M059J (cell line): ENCODE measurements at places on chromosomes 7 and 10. TPM values are rescaled to one million over a fixed set of nuclear protein-coding genes. Genes with fewer than 3 reads are reported as not detected.

The CFAP43 gene
- 0.89 and 2.1 TPM in 2 replicates for total RNA-seq

The ATOH7 gene
- 0.07 TPM in 1 of 2 replicates, not detected in the other for total RNA-seq

DNA sequence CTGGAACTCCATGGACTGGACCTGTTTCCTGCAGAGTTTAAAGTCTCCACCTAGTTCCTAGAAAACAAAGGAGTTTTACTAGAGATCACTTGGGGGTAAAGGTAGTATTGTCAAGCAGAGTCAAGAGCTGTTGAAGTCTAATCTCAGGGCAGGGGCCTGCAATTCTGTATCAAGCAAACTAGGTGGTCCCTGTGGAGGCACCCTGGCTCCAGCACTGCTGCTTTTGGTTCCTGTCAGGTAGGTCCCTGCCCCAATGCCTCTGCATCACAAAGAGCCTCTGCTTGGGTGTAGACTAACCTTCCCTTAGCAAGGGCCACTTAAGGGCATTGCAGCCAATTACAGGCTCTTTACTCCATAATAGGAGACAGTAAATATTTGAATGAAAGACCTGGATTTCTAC is 22.5 kb downstream of the ZSCAN25 start:
- no peak for DNase-seq

The SCIN gene
- total RNA-seq: 0.27 and 0.67 TPM in 2 replicates

The GDF10 gene
- not detected in 2 replicates for total RNA-seq

The NEUROG3 gene
- total RNA-seq: not detected in 2 replicates

DNA sequence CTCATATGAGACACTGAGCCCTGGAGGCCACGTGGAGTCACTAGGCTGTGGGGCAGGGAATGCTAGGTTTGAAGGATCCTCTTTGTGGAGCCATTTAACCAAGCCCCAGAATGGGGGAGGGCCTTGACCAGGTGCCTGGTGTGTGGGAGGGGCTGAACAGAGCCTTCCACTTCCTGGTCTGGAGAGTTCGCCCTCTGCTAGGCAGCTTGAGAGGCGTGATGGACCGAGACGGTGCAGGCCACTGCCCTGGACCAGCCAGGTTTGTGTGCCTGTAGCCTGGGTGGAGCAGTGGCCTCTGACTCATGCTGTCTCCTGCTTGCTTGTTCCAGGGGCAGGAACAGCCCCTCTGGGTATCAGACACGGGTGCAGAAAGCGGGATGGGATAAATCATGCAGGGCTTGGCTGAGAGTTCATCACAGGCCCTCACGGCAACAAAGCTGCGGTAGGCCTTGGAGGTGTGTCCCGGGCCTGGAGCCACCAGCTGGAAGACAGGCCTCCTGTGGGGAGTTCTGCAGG is 27.4 kb downstream of the ADAMTS14 start:
- peak; percentile 62 for DNase-seq

- peak; percentile 63 for DNase-seq
Measured at GRCh38 chr10:127889605-127890195, 3.0 kb downstream of the CLRN3 start.

DNA sequence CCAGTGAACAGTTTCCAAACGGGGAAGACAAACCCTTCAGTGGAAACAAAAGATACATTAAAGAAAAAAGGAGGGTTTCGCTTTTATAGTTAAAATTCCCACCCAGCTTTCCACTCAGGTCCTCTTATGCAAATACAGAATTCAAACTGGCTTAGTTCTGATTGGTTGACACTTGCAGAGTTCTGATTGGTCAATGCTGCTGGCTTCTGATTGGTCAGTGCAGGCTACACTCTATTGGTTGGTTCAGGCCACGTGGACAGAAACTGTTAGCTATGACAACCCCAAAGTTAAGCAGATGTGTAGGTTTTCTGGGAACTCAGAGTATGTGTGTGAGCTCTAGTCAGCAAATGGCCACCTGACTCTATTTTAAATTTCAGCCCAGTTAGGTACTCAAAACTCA is 80.0 kb downstream of the FBXL13 start:
- DNase-seq: no peak

DNA sequence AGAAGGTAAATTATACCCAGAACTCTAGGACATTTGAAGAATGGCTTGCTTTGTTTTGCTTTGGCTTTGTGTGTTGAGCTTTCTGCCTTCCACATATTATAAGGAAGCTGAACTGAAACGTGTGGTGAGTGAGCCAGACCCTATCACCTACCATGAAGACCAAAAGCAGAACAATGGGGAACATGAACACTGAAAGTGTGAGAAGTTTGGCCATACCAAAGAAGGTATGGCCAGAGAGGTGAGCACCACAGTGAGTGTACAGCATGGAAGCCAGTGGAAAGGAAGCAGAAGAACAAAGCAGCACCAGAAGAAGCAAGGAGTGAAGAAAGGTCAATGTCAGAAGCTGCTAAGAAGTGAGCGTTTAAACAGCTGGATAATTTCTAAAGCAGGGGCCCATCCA is 59.7 kb upstream of the CCDC71L start:
- DNase-seq: no peak

The RBP3 gene
- not detected in 2 replicates for total RNA-seq

The MALSU1 gene
- total RNA-seq: 93.4 and 148 TPM in 2 replicates

DNA sequence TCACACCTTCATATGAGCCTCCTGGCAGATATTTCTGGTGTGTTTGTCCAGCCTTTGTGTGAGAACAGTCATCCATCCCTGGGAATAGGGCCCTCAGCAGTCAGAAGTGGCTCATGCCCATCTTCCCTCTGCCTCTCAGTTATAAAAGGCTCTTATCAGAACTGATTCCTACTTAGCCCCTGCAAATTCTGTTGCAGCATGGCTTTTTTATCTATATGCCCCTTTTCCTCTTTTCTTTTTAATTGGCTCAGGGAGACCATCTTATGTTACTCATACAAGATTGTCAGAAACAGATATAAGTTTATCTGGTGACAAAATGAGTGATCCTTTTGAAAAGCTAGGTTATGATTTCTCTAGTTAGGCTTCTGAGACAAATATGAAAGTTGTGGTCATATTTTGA is 194.1 kb downstream of the CREB5 start:
- DNase-seq: no peak

The HOXA5 gene
- 0.69 and 3.0 TPM in 2 replicates for total RNA-seq

DNA sequence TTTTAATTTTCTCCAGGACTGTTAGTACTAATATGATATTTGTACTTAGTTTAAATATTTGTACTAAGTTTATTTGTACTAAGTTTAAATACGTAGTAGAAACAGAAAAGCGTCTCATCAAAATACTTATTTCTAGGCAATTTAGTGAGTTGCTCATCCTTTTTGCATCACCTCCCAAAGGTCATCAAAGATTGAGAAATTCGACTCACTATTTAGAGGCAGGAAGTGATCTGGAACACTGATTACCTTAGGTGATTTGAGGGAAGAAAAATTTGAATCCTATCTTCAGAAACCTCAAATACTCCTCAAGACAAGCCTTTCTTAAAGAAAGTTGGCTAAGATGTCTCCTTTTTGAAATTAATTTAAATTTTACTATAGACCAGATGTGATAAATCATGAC is 14.5 kb downstream of the WNT16 start:
- no peak for DNase-seq

The MMD2 gene
- total RNA-seq: not detected in 2 replicates

The SYNPO2L gene
- total RNA-seq: not detected in 2 replicates

DNA sequence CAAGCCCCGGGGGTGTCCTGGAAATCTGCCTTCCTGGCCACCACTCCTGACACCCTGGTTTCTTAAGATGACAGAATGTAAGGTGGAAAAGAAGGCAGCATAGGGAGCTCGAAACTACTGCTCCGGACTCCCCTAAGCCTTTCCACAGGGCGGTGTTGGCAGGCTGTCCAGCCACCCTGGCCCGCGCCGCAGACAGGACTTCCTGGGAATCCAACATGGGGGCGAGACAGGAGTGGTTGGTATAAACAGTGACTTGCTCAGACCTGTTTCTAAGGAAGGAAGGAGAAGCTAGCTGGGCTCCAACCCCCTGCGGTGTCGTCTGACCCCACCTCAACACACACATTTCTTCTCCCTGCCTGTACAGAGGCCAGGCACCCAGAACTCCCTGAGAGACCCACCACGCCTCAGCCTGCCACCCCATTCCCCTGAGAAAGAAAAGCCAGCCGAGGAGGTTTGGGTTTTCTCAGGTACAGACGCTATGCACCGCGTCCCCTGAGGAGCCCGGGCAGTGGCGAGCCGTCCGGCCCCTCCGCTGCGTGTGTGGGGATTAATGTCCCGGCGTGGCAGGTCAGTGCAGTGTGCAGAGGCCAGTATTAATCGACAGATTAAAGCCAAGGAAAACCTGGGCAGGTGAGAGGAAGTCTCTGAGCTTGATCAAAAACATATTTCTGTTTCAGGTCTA is 349.6 kb upstream of the MKI67 start:
- DNase-seq: no peak

The SYT15B gene
- total RNA-seq: 0.05 TPM in 1 of 2 replicates, not detected in the other

The FRMD4A gene
- 4.0 and 10.8 TPM in 2 replicates for total RNA-seq

GRCh38 chr10:43846968-43847367 is 198.3 kb upstream of the ZNF32 start:
- no peak for DNase-seq

DNA sequence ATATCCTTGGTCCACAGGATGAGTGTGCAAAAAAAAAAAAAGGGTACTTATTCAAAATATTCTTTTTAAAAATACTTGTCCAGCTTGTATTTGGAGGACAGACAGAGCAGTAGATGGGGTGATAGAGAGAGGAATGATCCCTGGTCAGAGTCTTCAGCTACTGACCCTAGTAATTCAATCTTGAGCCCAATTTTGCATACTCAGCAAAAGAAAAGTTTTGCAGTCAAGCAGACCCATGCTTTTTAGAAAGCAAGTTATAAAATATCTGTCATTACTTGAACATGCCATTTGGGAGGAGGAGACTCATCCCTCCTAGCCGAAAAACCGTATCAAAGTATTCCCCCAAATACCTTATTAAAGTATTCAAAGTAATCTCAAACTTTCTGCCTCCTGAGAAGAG is 585.0 kb downstream of the KCNMA1 start:
- DNase-seq: no peak

The SGMS1 gene
- 21.0 and 23.1 TPM in 2 replicates for total RNA-seq

- peak; percentile 14 for DNase-seq
Measured at GRCh38 chr7:43456200-43456599, 126.7 kb upstream of the STK17A start.

GRCh38 chr10:108049668-108050067 is 885.2 kb upstream of the SORCS1 start:
- DNase-seq: no peak

DNA sequence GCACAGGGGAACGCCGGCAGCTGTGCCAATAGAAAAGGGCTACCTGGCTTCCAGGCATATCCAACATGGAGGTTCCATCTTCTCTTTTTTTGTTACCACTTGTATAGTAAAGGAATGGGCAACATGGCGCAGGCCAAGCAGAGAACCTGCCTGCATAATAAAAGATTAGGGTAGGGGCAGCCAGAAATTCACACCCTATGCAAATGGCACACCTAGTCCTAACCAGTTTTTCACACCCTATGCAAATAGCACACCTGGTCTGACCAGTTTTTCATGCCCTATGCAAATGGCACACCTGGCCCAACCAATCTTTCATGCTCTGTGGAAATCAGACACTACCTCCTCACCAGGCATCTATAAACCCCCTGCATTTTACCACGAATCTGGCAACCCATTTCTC is 369.5 kb downstream of the IPMK start:
- no peak for DNase-seq

The FAM237B gene
- total RNA-seq: not detected in 2 replicates
